Activated T-cell treated with anti-CD3 and anti-CD28 coated beads for 24 hours (primary cell): ENCODE measurements at places on chromosomes 12 and 14.

DNA sequence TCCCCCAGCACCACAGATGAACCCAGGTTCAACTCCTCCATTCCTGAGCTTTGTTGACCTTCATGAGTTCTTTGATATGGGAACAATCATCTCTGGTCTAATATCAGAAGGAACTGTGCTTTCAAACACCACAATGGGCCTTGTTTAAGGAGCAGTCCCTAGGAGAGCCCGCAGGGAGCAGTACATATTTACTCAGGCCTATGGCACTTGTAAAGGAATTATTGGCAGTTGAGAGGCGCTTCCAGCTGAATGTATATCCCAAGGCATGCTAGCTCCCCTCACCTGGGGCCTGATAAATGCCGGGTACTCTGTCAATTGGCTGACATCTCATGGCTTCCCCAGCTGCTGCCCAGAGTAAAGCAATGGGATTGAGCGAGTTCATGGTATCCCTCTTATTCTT lies 76.2 kb downstream of the ZFP36L1 start:
- DNase-seq = no peak

DNA sequence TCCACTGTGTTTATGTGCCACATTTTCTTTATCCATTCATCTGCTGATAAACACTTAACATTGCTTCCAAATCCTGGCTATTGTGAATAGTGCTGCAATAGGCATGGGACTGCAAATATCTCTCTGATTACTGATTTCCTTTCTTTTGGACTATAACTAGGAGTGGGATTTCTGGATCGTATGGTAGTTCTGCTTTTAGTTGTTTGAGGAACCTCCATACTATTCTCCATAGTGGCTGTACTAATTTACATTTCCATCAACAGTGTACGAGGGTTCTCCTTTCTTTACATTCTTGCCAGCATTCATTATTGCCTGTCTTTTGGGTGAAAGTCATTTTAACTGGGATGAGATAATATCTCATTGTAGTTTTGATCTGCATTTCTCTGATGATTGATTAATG lies 47.6 kb downstream of the TAOK3 start:
- no peak for DNase-seq

DNA sequence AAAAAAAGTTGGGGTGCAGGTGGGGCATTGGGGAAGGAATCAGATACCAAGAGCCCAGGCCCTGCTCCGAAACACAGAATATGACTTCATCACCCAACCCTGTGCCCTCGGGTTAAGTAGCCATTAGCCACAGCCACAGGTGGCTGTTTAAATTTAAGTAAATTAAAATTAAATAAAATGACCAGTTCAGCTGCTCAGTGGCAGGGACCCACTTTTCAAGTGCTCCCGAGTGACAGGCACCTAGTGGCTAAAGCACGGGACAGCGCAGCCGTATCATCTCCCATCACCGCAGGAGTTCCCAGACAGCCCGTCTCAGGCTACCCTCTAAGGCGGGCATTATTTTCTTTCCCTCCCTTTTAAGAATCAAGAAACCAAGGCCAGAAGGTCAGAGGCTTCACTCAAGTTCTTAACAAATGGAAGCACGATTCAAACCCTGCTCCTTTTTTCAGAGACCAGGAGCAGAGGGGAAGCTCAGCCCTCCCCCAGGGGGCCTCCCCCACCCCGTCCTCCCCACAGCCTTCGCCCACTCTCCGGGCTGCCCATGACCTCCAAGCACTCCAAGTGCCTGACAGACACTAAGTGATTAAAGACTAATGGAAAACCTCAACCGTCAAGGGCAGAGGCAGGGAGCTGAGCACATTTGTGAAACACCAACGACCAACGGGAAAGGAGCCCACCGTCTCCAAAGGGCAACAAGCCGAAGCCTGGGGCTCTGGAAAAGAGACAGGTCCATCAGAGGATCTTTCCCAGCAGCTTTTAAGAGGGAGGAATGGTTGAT lies 5.2 kb downstream of the NCOR2 start:
- DNase-seq = no peak

- DNase-seq = no peak
Measured at GRCh38 chr12:835754-836518, 83.6 kb downstream of the WNK1 start.

- no peak for DNase-seq
Measured at GRCh38 chr12:120222288-120222832, 21.4 kb upstream of the RPLP0 start.

DNA sequence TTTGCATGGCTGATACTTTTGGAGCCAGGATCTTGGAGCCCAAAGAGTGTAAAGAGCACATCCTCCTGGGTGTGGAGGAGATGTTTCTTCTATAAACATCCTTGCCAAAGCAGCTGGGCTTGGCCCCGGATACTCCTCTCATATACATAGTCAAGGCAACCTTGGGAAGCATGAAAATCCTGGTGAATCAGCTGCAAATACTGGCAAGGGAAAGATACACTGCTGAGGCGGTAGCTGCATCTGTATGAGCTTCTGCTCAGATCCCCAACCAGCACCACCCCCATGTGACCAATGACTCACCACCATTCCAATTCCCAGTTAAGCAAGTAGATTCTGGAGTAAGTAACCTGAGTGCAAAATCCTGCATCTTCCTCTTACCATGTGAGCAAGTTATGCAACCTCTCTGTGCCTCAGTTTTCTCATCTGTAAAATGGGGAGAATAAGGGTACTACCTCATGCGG lies 567.4 kb downstream of the MED13L start:
- DNase-seq = no peak

DNA sequence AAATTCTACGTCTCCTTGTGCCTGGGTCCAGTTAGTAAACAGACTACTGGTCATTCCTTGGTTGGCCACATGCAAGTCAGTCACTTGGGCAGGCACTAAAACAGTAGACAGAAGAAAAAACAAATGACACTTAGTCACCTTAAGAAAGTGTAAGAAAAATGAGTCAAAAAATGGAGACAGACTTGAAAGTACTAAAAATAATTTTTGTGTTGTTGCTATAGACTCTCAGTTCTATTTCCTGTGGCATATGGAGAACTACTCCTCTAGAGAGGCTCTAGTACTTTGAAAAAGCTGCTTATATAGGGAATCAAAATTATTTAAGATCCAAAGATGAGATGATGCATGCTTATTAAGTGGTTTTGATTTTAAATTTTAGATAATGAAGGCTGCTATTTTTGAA lies 56.0 kb downstream of the PTPRB start:
- DNase-seq = no peak

- DNase-seq = no peak
Measured at GRCh38 chr12:62716866-62717525, 218.0 kb downstream of the PPM1H start.

- DNase-seq = no peak
Measured at GRCh38 chr14:103535081-103535890, 6.3 kb downstream of the TRMT61A start.

DNA sequence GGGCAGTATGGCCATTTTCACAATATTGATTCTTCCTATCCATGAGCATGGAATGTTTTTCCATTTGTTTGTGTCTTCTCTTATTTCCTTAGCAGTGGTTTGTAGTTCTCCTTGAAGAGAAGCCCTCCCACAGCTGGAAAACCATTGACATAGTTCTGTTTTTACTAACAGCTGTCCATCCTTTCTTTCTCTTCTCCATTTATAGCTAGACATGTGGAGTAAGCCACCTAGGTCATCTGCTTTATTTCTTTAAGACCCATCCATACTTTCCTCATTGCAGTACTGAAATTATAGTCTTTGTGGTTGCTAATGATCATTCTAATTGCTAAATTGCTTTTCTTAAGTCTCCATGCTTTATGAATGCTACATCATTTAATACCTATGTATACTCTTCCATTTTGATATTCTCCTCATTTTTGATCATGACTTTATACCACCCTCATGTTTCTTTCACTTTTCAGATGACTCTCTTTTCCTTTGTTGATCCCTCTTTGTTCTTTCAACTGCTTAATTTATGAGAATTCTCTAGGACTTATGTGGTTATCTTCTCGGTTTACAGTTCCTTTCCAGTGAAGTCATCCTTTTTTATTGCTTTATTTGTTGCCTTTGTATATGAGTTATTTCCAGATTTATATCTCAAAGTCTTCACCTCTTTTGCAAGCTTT lies 114.2 kb downstream of the PCNX1 start:
- no peak for DNase-seq

- DNase-seq = no peak
Measured at GRCh38 chr14:89298056-89298834, 118.8 kb downstream of the FOXN3 start.

DNA sequence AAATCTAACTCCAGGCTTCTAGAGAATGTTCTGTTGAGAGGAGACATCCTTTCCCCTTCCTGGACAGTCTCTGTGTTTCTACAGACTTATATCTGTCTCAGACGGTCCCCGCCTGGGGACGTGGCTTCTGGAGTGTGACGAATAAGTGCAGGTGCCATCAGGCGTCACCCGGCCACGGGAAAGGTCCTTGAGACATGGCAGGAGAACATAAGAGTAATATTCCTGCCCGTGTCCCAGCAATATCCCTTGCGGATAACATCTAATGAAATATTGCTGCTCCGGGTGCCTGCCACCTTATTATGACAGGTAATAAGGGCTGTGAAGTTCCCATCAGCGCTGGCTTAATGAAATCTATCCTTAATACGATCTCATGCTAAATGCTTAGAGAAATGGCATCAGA lies 139.6 kb downstream of the PIWIL1 start:
- DNase-seq = no peak

DNA sequence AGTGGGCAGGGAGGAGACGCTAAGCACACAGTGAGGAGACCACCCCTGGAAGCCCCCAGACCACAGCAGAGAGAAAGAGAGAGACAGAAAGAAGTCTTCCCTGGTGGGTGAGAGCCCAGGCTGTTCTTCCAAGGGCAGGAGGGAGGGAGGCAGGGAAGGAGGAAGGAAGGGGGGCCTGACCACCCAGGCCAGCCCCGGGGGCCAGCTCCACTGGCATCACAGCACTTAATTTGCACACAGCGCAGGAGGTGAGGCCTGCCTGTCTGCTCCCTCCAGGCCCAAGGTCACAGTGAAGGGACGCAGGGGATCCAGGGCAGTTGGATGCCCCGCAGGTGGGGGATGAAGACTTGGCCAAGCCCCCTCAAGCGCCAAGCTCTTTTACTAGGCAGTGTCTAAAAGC lies 141.9 kb upstream of the C14orf180 start:
- no peak for DNase-seq

- no peak for DNase-seq
Measured at GRCh38 chr14:101110729-101111619, 207.5 kb upstream of the RTL1 start.

DNA sequence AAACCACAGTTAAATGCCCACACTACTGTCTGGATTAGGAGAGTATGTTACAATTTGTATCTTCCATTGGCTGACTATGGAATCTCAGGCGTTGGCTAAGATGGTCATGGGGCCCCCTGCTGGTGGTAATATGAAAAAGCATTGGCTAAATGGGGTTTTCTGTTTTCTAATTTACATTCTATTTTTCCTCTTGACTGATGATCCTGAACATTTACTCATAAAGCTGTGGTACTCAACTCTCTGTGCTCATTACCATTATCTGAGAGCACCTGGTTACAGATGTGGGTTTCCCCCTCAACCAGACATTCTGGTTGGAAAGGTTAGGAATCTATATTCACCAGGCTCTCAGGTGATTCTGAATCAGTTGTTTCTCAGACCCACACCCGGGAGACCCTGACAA lies 64.8 kb downstream of the WSCD2 start:
- DNase-seq = no peak

GRCh38 chr14:92456215-92457015 lies 57.2 kb upstream of the RIN3 start:
- DNase-seq = no peak

DNA sequence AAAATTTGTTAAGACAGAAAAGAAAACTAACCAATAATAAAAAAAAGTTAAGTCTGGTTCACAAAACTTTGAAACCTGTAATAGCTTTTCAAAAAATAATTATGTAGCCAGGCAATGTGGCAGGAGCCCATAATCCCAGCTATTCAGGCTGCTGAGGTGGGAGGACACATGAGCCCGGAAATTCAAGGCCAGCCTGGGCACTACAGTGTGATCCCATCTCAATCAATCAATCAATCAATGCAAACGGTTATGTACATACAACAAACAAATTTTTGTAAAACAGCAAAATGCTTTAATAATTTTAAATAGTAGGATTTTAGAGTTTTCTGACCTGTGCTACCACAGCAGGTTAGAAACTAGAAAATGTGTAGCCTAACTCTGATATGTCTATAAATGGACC lies 152.4 kb downstream of the MED13L start:
- DNase-seq = no peak

DNA sequence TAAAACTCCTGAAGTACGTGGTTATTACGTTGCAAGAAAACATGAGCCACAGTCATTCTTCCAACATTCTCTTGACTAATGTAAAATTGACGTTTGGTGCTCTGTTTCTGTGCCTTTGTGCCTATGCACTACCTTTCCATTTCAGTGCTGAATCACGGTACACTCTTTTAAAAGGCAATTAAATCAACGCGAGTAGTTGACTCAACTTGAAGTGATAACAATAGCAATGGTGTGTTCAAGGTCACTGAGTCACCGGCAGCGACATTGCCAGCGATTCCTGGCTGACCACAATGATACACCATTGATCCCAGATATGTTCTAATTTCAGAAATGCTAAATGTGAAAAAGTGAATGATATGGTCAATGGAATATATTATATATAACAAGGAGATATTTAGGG lies 17.8 kb downstream of the AK7 start:
- no peak for DNase-seq

GRCh38 chr14:59262717-59263454 lies 74.4 kb downstream of the DAAM1 start:
- DNase-seq = no peak

DNA sequence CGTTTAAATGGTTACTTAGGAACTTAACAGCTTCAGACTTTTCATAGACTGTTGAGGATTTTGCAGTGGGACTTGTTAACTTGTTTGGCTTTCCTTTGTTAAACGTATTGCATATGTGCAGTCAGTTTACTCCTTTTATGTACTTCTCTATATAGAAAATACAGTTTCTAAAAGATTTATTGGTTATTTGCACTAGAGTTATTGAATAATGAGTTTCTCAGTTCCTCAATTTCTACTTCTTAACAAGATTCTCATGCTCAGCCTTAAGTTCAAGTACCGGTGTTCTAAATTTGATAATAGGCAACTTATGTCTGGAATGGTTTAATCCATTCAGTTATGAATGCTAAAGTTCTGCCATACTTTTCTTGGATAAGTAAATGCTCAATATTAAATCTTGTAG lies 919 bp downstream of the PSMA3 start:
- no peak for DNase-seq

GRCh38 chr12:51901121-51901817 lies 6.0 kb upstream of the ACVRL1 start:
- no peak for DNase-seq

GRCh38 chr12:49806321-49806813 lies 21.8 kb downstream of the NCKAP5L start:
- DNase-seq = no peak
